Activated CD4-positive, CD25-positive, alpha-beta regulatory T cell (primary cell): ENCODE measurements at places on chromosomes 11 and 22.

DNA sequence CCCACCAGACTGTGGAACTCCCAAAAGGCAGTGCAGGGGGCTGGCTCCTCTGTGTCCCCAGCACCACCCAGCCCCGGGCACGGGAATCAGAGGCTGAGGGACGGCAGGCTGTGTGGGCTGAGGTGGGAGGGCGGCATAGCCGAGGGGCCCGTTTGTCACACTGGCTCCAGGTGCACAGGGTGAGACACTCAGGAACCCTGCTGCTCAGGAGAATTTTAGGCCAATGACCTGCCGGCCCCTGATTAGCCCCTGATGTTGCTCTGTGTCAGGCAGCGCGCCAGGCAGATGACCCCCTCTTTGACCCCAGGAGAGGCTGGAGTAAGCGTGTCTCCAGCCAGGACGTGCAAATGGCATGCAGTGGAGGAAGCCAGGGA lies 52.7 kb downstream of the RTL6 start:
- no peak for DNase-seq

DNA sequence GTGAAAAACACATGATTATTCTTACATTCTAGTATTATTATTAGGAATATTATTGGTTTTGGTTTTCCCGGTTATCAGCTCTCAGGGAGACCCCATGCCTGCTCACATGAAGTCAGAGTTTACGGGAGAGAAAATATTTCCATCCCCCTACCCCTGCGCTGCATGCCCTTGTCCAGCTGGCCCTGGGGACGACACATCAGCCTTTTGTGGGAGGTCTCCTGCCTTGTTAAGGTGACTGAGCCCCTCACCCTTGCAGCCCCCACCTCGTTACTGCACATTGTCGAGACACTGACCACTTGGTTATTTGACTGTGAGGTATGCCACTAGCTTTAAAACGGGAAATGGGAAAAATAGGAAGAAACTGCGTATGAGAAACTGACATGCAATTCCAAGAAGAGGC lies 63.0 kb downstream of the PARVG start:
- no peak for DNase-seq

DNA sequence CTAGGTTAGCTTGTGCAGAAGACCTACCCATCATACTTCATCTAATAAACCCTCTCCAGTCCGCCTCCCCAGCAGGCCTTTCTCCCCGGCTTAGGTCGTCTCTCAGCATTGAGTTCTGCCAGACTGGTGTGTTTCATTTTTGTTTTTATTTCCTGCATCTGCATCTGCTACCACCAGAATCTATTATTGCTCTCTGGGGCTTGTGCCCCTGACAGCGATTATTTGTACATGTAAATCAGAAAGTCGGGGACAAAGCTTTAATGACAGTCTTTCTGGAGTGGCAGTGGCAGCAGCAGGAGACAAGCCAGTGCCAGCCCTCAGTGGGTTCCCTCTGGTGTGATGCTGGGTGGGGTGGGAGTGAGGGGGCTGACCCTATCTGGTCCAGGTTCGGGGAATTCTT lies 127.5 kb downstream of the PKNOX2 start:
- DNase-seq = no peak

DNA sequence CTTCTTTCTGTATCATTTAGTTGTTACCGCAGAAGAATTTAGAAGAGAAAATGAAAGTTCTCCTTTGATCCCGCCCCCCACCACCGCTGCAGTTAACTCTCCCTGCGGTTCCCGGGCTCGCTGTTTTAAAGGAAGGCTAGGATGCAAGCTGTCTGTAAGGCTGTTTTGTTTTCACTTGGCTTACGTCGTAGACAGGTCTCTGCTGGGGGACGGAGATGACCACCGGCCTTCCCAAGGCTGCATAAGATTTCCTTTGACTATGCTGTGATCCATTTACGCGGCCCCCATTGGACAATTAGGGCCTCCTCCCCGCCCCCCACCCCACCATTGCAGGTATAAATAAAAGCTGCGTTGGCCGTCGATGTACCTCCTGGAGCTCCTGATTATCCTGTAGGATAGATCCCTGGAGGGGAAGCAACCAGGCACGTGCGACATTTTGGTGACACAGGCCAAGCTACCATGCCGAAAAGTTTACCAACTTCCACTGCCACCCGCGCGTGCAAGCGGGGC lies 1.4 kb upstream of the CPT1A start:
- no peak for DNase-seq

DNA sequence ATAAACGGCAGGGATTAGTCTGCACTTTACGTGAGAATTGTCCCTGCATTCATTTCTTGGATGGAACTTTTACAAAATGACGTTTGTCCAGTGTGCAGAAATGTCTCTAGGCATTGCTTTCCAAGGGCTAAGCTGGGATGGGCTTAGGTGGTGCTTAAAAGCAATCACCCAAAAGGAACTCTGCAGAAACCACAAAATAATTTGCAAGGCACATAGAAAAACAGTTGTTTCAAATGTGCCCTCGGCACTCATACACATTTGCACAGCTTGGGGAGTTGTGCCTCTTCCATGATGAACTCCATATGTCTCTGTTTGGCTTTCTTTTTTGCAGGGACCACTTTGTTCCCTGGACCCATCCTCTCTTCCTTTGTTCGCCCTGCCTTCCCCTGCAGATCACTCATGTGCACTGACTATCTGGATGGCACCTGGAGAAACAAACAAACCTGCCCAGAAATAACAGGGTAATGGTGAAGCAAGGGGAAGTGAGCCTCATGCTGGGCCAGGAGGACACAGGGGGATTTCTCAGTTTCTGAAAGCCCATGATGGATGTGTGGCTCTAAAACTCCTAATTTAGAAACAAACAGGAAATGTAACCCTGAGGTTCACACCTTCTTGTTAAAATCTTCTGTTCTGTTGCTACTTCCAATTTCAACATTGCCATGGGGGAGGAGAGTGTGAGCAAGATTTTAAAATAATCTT lies 150.2 kb downstream of the SNX19 start:
- DNase-seq = no peak

GRCh38 chr11:2526808-2527381 lies 82.1 kb downstream of the KCNQ1 start:
- DNase-seq = no peak

DNA sequence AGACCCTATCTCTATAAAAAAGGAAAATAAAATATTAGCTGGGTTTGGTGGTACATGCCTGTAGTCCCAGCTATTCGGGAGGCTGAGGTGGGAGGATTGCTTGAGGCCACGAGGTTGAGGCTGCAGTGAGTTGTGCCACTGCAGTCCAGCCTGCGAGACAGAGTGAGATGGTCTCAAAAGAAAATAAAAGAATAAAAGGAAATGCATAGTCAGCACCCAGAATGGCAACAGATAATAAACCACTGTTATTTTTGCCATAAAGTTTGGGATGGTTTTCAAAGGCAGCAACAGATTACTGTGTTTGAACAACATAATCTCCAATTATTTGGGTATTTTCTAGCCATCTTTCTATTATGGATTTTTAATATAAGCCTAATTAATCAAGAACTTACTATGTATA lies 61.9 kb downstream of the ATG16L2 start:
- DNase-seq = no peak

DNA sequence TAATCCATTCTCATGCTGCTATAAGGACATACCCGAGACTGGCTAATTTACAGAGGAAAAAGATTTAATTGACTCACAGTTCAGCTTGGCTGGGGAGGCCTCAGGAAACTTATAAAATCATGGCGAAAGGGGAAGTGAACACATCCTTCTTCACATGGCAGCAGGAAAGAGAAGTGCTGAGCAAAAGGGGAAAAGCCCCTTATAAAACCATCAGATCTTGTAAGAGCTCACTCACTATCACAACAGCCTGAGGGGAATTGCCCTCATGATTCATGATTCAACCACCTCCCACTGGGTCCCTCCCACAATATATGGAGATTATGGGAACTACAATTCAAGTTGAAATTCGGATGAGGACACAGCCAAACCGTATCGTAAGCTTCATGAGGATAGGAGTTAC lies 3.8 kb upstream of the CYB5R2 start:
- DNase-seq = no peak

- no peak for DNase-seq
Observed at GRCh38 chr11:126914941-126915340, 85.6 kb downstream of the KIRREL3 start.

DNA sequence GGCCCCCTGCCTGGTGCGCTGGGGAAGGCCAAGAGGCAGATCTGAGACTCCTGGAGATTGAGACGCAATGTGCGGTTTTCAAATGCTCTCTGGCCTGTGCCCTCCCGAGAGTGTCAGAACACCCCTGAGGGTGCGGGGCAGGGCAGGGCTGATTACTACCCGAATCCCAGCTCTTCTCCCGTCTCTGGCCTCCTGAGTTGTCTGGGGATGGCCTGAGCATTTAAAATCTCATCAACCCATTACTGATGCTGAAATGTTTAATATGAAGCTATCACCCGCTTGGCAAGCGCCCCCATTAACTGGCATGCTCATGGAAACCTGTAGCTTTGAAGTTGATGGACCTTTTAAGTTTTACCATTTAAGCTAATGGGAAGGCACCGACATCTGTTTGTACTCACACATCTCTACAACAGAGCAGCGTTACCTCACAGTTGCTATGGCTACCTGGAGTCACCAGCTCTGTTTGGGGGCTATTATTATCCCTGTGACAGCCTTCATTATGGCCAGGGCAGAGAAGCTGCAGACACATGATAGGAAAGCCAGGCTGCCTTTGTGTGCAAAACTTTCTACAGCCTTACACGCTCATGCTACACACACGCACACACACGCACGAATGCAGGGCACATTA lies 3.6 kb upstream of the MB start:
- DNase-seq = no peak

DNA sequence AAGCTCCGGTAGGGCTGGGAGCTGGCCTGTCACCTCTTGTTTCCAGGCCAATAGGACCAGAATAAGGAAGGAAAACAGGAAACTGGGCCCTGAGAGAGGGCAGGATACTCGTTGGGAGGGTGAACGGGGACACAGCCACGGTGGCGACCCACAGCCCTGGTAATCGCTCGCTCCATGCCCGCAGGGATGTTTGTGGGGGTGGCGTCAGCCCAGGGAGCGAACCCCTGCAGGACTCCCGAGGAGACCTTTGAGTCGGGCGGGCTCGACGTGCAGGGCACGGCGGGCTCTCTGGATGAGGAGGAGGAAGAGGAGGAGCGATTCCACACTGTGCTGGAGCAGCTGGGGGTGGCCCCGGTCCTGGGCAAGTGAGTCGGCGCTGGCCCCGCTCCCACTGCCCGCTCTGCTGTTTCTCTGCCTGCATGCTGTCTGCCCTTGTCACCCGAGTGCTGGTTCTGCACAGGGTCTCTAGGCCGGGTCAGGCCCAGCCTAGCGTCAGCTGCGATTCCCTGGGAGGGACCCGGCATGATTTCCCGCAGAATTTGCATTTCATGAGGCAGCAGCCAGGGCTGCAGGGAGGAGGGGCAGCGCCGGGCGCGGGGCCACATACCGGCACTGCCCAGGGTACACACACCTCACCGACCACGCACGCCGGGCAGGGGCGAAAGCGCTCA lies 1.6 kb downstream of the CRACR2B start:
- DNase-seq = no peak

DNA sequence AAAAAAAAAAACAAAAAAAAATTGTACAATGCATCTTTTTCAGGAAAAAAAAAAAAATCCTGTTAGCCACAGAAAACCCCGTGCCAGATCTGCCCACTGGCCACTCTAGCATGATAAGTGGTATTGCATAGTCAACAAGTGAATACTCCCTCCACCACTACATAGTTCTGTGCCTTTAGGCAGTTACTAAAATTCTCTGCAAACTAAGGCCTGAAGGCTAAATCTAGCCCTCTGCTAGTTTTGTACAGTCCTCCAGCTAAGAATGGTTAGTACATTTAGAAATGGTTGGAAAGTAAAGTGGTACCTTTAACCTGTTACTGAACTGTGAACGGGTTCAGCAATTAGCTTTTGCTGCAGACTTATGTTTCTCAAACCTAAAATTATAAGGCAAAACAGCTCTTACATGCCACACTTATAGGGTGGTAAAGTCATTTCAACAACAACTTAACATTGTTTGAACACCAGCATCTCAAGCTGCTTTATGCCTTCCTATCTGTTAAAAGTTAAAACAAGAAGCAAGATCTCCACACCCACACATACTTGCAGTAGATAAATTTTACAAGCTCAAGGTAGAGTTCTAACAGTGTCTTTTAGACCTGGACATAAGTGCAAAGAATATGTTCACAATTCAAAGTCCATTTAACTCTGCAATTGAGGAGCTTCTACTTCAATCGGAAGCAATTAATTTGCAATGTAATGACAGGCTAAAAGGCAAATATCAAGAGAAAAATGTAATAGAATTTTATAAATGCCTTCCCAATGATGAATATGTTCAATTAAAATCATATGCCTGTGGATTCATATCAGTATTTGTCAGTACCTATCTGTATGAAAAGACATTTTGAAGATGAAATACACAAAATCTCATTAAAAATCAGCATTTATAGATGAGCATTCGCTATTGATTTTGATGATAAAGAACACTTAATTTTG lies 7.3 kb downstream of the C11orf71 start:
- no peak for DNase-seq

- no peak for DNase-seq
Observed at GRCh38 chr11:34419158-34419557, 19.6 kb upstream of the CAT start.

DNA sequence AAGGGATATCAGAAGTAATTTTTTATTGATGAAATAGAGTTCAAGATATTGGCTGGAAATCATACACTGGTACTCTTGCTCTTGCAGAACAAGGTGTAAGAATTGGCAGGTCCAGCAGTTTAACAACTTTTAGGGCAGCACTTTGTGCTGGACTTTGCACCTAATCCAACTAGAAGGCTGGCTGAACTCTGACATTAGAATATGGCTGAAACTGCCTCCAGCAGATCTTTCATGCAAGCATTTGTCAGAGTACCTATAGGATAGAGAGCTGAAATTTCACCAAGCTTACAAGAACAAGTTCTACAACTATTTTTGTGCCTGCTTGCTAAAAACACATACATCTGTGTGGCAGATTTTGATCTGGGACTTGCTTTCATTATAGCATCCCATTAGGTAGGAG lies 17.2 kb downstream of the HPS5 start:
- DNase-seq = no peak

DNA sequence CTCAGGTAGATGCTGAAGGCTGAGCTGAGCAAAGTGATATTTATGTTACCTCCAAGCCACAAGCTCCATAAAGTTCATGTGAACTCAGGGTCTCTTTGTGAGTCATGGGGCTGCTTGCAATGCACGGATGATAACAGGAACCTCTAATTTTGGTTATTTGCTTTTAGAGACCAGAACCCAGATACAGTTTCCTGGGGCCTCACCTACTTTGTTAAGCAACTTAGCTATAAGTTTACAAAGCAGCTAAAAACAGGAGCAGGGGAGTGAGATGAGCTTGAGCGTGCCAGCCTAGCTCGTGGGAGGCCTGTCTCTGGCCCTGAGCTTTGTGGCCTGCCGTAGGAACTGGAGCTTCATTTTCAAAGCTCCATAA lies 29.2 kb downstream of the SREBF2 start:
- DNase-seq = no peak

DNA sequence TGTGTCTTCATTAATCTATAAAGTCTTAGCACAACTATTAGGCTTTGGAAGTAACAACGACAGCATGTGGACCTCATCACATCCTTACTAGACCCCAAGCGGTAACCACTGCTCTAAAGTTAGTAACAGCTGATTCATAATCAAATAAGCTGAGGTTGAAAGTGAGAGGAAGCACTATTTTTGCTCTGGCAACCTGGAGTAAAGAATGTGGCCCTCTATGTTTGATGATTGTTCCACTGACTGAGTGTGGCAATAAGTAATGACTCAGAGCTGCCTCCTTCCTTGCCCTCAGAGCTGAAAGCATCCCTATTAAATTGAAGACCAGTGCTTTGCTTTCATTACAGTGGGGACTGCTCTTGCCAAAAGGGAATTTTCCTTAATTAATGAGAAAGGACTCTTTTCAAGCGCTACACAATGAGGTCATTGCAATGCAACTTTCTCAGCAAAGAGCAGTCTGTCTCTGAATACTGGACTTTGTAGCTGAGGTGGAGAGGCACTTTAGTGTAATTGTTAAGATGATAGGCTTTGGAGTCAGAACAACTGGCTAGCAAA lies 906.1 kb upstream of the RAG2 start:
- DNase-seq = no peak
